ENCODE measurements at places on chromosomes 5 and 9. TPM values are rescaled to one million over a fixed set of nuclear protein-coding genes. Genes with fewer than 3 reads are reported as not detected.

DNA sequence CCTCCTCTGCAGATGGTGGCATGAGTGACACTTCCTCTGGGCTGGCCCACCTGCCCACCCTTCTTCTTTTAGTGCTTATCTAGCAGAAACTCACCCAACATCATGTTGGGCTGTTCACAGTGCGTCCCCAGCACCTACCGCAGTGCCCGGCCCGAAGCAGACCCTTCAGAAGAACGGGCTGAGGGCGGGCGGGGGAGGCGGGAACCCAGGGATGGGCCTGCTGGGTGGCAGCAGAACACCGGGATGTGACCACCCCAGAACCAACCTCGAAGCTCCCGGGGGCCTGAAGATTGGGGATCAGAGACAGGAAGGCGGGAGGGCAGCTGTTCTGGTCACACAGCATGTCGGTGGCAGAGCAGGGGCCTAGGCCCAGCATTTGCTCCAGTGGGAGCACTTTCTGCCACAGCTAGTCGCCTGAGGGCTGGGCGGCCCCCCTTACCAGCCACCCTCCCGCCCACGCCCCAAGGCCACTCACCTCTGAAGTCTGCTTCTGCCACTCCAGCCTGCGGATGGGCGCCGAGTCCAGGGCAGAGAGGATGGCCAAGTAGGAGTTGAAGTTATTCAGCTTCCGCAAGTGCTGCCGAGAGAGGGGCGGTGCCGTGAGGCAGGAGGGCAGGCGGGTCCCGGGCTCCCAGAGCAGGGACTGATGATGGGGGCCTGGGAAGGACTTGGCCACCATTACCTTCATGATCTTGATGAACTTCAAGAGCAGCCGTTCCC lies 38.7 kb downstream of the PRRT1B start:
- no peak for DNase-seq

- no peak for DNase-seq
Observed at GRCh38 chr5:72020161-72020983, 86.9 kb upstream of the MAP1B start.

The SNCAIP gene
- 10.5 TPM for total RNA-seq

- DNase-seq: no peak
Observed at GRCh38 chr9:124467410-124468060, 17.3 kb downstream of the ADGRD2 start.

The RGP1 gene
- 21.8 TPM for total RNA-seq

DNA sequence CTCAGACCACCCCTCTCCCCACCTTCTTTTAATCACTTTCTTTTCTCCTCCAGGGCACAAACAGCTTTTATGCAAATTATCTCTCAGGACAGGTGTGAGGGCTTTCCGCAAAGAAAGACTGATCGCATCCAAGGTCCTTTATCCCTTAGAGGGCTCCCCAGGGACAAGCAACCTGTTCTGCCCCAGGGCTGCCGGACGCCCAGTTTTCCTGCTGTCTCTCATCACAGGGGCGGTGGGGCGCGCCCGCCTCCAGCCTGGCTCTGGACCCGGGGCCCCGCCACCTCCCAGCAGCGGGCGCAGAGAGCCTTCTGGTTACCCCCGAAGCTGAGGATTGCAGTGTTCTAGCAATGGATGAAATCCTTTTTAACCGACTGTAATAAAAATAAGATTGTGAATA lies 266.1 kb downstream of the CWC27 start:
- peak; percentile 70 for DNase-seq

The PTPN3 gene
- total RNA-seq: 3.7 TPM

The SHC3 gene
- total RNA-seq: 7.1 TPM

DNA sequence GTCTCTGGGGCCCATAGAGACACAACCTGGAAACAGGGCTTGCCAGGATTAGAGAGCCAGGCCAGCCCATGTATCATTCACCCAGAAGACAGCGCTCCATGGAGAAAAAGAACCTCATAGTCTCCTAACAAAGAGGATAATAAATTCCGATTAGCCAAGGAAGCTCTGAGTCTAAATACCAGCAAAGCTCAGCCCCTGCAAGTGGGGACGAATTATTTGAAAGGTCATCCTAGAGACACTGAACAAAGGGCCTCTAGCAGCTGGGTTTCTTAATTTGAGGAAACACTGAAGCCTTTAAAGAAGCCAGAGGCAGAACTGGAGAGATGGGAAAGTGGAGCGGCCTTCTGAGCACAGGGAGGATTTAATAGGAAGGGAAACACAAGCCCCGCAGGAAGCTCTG lies 287.1 kb upstream of the ZNF462 start:
- no peak for DNase-seq

DNA sequence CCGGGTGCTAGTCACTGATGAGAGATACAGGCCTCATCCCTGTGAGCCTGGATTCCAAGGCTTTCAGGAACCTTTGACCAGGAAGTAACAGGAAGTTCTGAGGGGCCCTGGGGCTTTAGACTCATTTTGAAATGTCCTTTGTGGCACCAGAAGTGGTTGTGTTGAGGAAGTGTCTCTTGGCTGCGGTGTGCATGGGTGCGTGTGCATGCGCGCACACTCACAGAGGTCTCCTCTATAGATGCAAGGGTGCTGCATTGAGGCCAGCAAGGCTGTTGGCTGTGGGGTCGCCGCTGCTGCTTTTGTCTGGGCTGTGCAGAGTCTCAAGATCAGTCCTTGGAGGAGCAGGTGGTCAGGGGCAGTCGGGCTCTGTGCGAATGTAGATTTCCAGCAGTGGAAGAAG lies 7.6 kb downstream of the RAB24 start:
- DNase-seq: no peak

The CDH9 gene
- 0.73 TPM for total RNA-seq

The SH3RF2 gene
- total RNA-seq: 0.95 TPM
